ENCODE measurements at places on chromosomes 12 and 14. TPM values are rescaled to one million over a fixed set of nuclear protein-coding genes. Genes with fewer than 3 reads are reported as not detected.

DNA sequence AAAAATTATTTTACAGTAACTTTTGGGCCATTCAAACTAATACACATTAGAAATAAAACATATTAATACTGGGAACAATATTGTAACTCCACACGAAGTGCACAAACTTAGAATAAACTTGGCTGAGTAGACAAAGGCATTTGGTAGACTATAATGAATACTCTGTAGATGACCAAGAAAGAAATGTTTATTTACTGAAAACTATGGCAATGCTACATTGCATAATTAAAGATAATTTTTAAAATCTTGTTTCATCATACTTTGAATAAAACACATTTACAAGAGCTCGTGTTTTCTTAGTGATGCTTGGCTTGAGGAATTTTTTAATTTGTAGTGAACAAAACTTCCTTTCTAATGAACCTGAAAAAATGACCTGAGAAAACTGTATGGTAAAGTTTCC lies 21.3 kb downstream of the RERG start:
- DNase-seq: no peak

DNA sequence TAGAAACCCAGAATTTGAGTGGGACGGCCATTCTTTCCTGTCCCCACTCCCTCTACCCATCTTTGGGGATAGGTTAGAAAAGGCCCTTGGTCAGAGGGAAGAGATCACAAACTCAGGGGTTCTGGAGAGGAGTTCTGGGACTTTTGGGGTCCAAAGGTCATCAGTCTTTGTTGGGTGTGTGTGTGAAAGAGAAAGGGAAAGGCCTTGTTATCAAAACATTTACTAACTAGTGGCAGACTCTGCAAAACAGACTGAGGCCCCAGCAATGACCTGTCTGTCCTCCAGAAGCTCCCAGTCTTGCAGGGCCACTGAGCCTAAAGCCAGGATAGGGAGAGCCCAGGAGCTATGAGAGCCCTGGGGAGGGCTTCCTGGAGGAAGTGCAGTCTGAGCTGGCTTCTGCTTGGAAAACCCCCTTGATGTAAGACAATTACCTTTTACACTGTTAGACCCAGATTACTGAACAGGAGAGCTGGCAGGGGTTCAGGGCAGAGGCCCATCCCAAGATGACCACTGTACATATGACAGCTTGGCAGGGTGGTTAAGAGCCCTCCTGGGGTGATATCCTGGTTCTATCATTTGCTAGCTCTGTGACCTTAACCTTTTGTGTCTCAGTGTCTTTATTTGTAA lies 429.1 kb upstream of the CCDC196 start:
- no peak for DNase-seq

Gene PROX2
- 3.1 TPM for polyA plus RNA-seq

Gene GPR68
- polyA plus RNA-seq: 3.1 TPM

GRCh38 chr12:38370311-38370710 lies 53.7 kb downstream of the ALG10B start:
- no peak for DNase-seq

- no peak for DNase-seq
Observed at GRCh38 chr12:71702590-71702989, 16.7 kb downstream of the TMEM19 start.

DNA sequence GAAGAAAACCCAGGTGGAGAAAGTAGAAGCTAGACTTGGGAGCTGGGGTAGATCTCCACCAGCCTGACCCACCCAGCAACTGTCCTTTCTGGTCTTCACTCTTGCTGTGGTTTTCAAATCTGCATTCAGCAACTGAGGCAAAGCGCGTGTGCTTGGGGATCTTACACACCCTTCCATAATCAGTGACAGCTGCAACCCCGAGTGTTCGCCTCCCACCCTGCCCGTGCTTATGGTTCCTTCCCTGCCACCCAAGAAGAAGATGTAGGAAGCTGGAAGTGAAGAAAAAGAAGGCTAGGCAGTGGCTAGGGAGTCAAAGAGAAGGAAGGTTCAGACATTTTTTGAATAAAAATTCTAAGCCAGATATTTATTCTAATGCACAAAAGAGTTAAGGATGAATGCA lies 162.6 kb upstream of the CCND2 start:
- no peak for DNase-seq

- DNase-seq: no peak
Observed at GRCh38 chr14:68301219-68301618, 481.6 kb downstream of the RAD51B start.

Gene AQP2
- 0.13 TPM for polyA plus RNA-seq

Gene JPH4
- polyA plus RNA-seq: 0.84 TPM

GRCh38 chr12:113291586-113291985 lies 43.3 kb downstream of the SLC8B1 start:
- no peak for DNase-seq
